Activated CD4-positive, alpha-beta T cell treated with anti-CD3 and anti-CD28 coated beads for 36 hours (primary cell): ENCODE measurements at places on chromosomes 11 and 22.

GRCh38 chr11:69298267-69299022 is 4.5 kb downstream of the MYEOV start:
- peak; percentile 37 for DNase-seq

- no peak for DNase-seq
Measured at GRCh38 chr11:71242391-71242790, 10.0 kb downstream of the SHANK2 start.

GRCh38 chr11:112364962-112365481 is 104.4 kb upstream of the PLET1 start:
- DNase-seq = no peak

GRCh38 chr11:31995525-31996094 is 95.3 kb upstream of the RCN1 start:
- DNase-seq = peak; percentile 7

GRCh38 chr22:23384431-23384830 is 195.7 kb downstream of the IGLL1 start:
- DNase-seq = no peak

- no peak for DNase-seq
Measured at GRCh38 chr11:4195909-4196308, 101.3 kb downstream of the RRM1 start.

- no peak for DNase-seq
Measured at GRCh38 chr22:24400726-24401596, 26.4 kb upstream of the ADORA2A start.

- DNase-seq = no peak
Measured at GRCh38 chr11:75633409-75634066, 35.3 kb downstream of the MAP6 start.

- DNase-seq = no peak
Measured at GRCh38 chr22:28927630-28928029, 44.3 kb downstream of the ZNRF3 start.

GRCh38 chr11:61602775-61603569 is 22.1 kb upstream of the SYT7 start:
- no peak for DNase-seq

DNA sequence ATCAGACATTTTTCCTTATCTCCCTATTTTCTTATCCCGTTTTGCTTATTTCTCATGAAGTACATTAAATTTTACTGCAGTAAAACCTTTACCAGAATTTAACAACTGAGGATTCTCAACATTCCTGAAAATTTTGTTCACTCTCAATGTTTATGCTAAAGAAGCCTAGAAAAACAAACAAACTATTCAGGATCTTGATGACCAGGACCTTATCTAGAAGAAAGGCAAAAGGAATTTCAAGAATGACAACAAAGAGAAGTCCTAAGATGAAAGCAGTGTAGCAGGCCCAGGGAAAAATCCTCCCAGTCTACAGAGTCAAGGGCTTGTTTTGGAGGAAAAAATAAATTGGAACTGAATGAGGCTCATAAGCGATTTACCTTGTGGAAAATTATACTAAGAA is 283.3 kb upstream of the ARHGAP42 start:
- no peak for DNase-seq

DNA sequence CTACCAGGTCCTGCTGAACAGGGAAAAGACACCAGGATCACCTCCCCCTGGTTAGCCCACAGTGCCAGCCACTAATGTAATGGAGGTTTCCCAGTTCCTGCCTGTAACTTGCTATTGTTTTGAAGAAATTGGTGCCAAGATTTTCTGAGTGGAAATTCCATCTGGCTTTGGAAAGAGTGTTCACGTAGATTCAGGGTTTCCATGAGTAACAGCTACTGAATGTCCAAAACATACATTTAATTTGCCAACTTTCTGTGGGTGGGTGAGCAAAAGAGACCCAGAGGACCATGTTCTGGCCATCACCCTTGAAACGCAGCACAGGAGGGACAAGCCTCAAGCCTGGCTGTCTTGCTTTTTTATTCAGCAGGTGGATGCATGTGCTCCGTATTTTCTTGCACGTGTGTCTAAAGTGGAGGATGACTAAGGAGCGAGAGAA is 8.8 kb upstream of the DKK3 start:
- no peak for DNase-seq

GRCh38 chr11:57444362-57445121 is 15.8 kb upstream of the RTN4RL2 start:
- no peak for DNase-seq

- DNase-seq = peak; percentile 15
Measured at GRCh38 chr11:95248666-95249467, 17.9 kb upstream of the SESN3 start.

- DNase-seq = no peak
Measured at GRCh38 chr11:119319136-119319699, 2.3 kb upstream of the MCAM start.

GRCh38 chr11:109735128-109735527 is 313.1 kb downstream of the C11orf87 start:
- no peak for DNase-seq

- no peak for DNase-seq
Measured at GRCh38 chr11:45058647-45058950, 87.8 kb upstream of the PRDM11 start.

- no peak for DNase-seq
Measured at GRCh38 chr11:68963779-68964178, 17.0 kb downstream of the MRGPRD start.

DNA sequence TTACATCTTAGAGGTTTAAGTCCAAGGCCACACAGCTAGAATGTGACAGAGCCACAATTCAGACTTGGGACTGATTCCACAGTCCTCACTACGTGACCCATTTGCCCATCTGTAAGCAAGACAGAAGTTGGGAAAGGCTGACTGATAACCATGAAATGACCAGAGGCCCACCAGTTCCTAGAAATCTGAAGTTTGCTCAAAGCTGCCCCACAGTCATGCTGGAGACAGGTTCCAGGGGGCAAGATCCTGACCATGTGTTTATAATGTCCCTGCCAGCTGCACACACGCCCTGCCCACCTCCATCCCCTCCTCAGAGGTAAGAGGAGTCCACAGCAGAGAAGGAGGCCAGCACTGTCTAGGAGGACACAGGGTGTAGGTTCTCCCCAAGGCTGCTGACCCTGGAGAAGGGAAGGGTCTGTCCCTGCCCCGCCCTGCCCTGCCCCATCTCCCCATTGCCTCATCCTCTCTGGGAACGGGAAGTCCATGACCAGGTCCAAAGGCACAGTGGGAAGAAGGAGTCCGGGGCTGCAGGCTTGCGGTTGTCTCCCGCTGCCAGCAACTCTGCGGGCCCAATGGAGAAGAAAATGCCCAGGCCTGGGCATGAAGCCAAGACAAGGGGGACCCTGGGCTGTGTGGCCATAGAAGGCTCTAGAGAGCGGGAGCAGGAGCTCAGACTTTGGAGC is 11.9 kb upstream of the OAF start:
- no peak for DNase-seq

DNA sequence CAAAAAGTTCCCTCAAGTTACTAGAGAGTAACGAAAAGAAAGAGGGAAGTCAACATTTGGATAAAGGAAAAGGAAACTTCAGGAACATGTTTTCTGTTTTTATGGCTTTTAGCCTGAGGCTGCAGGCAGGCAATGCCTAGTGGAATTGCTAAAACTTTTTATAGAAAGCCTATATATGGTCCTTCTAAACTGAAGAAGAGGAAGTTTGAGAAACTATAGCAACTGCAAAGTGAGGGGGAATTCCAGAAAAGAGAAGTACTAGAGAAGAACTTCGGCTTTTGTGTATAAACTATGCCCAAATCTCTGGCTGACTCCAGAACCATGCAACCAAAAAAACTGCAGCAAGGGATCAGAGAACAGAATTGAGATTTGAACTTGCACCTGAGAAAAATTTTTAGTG is 74.3 kb upstream of the ARHGAP42 start:
- no peak for DNase-seq
